Inflammatory macrophage treated with lipopolysaccharide for 4 hours (primary cell): ENCODE measurements at places on chromosomes 1 and 21.

DNA sequence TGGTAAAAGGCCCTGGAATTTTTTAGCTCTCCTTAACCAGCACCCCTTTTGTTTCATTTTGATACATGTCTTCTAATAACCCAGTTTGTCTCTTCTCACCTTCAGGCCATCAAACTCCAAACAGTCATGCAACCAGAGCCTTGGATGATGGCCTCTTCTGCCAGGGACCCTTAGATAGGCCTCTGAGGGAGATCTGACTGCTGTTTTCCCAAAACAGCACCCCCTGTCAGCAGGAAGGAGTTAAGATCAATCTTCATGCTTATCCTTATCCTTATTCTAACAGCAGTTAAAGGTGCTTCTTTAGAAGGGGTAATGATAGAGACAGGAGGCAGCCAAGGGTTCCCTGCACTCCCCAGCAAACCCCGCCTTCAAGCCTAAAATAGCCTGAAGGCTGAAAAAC lies 49.5 kb upstream of the VANGL1 start:
- DNase-seq, result no peak

DNA sequence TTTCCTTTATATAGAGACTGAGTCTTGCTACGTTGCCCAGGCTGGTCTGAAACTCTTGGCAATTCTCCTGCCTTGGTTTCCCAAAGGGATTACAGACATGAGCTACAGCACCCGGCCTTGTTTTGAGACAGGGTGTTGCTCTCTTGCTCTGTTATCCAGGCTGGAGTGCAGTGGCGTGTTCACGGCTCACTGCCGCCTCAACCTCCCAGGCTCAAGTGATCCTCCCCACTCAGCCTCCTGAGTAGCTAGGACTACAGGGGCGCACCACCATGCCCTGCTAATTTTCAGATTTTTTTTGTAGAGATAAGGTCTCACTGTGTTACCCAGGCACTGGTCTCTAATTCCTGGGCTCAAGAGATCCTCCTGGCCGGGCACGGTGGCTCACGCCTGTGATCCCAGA lies 14.8 kb downstream of the LCK start:
- DNase-seq, result no peak

GRCh38 chr1:166176416-166176815 lies 9.6 kb upstream of the FAM78B start:
- DNase-seq, result no peak

DNA sequence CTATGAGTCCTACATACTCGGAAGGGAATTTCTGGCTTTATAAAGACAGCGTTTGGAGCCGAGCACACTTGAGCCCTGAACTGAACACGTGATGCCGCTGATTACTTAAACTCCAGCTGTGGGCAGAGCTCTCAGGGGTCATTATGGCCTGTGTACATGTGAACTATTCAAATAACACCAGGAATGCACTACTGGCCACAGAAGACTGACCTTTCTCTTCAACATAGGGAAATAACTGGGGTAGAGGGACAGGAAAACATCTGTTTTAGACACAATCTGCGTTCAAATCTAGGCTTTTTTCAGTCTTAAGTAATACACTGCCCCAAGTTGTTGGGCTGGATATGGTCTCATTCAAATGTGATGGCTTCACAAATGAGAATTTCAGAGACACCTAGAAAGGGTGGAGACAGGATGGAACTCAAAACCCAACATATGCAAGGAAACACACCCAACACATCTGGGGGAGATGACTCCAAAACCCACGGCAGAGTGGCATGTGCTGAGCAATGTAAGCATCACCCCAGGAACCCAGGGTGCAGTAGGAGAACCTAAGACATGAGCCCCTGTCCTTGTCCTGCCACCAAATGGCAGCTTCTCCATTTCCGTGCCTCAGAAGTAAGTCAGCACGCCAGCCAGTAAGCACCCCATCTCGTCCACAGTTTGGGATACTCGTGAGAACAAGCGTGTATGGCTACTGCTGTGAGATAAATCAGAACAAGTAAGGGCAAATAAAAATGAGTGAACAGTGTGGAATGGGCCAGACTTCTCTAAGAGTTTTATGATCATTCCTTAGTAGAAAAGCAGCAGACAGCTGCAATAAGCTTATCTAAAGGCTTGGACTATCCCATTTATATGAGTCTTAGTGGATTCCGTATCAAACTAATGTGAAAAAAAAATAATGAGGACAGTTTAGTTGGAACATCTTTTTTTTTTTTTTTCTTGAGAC lies 24.9 kb downstream of the NID1 start:
- DNase-seq, result no peak

DNA sequence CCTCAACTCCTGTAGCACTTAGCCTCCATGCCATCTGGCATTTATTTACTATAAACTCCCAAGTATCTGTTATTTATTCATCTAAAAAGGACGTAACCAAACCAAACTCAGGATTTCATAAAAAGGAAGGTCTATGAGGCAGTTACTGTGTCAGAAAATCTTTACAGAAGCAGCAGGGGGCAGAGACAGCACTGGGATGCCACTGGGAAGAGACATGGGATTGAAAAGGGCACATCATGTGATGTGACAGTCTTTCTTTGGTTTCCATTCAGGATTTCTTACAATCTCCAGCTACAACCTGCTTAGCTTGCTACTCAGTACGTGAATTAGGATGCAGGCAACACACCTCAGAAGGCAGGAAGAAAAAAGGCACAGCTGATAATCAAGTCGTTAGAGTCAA lies 31.2 kb downstream of the SPRTN start:
- no peak for DNase-seq

- no peak for DNase-seq
Observed at GRCh38 chr1:72567521-72567920, 285.2 kb upstream of the NEGR1 start.

DNA sequence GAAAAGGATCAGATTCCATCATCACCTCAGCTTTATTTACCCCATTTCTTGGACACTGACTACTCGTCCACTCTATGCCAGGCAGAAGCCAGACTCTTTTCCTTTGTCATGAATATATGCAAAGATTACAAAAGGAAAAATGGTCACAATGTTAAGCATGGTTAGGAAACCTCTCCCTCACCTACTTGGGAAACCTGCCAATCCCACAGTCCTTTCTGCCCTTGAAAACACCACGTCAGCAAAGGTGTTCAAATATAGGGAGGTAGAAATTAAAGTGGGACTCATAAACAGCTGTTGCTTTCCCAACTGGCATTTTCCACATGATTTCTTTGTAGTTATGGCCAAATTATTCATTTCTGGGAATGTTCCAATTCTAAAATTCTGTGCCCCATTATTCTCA lies 16.2 kb upstream of the ATP13A2 start:
- no peak for DNase-seq

DNA sequence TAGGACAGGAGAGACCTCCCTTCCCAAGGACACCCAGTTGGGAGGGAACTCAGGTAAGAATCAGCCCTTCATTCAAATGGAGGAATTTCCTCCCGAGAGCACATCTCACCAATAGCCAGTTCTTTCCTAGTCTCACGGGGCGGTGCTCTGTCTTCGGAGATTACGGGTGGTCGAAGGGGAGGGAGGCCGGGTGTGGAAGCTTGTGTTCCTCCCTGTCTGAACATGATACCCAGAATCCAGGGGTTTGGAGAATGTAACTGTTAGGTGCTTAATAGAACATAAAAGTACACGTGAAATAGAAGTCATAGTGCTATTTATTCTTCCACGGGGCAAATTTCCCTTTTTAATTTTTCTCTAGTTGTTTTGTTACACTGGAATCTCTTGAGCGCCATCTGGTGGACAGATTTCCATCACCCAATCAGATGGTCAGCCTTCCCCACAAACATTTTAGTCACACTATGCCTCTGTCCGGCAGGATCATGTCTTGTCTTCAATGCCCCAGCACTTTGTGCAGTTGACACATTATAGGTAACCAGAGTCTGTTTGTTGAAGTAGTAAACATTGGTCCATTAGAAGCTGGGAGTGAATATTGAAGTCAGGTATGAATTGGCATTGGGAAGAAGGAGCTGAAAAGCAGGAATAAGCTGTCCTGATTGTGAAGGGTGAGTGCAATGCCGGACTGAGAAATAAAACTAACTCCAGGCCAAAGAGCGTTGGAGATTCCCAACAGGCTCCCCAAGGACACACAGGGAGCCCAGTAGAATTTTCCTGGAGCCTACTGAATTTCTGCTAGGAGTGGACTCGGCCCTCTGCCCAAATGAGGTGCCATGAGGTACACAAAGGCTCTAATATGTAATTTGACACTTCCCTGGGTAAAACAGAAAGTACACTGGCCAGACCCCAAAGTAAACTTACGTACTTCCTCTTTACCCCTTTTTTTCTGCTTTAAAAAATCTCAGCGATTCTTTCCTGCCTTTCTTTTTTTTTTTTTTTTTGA lies 27.6 kb upstream of the ZNF697 start:
- peak; percentile 81 for DNase-seq

DNA sequence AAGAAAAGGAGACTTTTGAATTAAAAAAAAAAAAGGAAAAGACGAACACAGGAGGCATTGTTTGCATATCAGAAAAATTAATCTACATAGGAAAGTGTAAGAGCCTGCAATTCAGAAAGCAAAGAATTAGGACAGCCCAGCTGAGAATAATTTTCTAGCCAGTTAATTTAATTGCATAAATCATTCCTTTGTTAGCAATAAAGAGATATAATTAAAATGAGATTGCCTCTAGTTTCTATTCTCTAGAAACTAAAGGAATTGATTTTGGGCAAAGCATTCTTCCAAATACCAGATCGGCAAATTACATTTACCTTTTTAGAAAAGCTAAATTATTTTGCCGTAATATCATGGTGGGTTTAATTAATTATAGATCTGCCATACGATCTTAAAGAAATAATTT lies 46.0 kb downstream of the NUF2 start:
- DNase-seq, result no peak

GRCh38 chr1:13813398-13814012 lies 113.5 kb downstream of the PRDM2 start:
- DNase-seq, result peak; percentile 26

DNA sequence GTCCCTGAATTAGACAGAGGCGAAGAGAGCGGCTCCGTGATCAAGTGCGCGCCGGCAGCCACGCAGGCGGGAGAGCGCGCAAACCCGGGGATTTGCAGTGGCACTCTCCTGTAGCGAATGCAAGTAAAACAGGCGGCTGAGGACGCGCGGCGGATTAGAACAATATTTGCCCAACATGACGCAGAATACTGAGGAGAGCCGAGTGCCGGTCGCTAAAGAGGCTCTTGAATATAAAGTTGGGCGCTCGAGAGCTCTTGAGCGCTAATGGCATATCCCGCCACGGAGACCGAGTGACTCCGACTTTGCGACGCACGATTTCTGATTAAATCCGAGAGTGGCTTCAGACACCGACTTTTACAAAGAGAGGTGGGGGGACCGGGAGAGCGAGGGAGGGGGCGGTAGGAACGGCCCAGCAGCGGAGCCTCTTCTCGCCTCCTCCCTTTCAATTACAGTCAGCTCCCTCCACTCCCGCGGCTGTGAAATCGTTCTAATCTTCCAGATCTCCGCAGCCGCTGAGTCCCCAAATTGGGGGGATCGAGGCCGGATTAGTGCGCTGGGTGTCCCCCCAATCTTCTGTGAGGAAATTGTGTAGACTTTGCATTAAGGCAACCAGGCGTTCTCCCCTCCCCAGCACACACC lies 2.3 kb downstream of the PAX7 start:
- DNase-seq, result no peak

GRCh38 chr1:27562534-27563340 lies 41.2 kb downstream of the AHDC1 start:
- no peak for DNase-seq

DNA sequence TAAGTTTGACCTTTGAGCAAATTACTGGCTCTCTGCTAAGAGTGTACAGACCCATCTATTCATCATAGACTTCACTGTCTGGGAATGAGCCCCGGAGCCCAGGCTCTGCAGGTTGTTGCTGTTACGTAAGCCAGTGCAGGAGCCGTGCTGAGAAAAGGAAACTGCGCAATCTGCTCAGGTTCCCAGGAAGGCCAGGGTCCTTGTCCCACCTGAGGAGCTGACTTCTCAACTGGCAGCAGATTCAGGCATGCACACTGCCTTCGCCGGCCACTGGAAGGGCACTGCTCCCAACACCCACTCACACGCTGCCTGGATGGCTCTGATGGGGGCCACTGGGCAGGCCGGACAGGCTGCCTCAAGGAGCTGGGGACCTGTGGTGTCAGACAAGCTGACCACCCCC lies 19.5 kb downstream of the RCAN1 start:
- no peak for DNase-seq

- peak; percentile 28 for DNase-seq
Observed at GRCh38 chr21:17466166-17466565, 46.7 kb upstream of the CXADR start.

DNA sequence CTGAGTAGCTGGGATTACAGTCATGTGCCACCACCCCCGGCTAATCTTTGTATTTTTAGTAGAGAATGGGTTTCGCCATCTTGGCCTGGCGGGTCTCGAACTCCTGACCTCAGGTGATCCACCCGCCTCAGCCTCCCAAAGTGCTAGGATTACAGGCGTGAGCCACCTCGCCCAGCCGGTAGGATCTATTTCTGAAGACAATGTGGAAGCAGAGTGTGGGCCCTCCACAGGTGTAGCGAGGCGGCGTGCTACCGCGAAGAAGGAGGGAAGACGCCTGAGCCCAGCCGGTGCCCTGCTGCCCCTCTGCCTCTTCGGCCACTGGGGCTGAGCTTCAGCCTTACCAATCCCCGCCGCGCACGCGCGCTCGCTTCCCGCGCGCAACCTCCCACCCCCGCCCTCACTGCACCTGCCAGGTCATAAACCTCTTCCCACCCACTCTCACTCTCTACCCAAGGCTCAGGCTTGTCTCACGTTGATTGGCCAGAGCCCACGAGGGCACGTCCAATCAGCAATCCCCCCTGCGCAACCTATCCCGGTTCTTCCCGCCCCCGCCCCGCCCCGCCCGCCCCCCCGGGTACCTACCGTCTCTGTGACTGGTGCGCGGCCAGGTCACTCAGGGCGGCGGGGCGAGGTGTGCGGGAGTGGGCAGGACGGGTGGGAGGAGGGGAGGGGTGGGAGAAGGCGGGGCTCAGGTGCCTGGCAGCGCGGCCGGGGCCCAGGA lies 409 bp upstream of the HOOK1 start:
- no peak for DNase-seq

DNA sequence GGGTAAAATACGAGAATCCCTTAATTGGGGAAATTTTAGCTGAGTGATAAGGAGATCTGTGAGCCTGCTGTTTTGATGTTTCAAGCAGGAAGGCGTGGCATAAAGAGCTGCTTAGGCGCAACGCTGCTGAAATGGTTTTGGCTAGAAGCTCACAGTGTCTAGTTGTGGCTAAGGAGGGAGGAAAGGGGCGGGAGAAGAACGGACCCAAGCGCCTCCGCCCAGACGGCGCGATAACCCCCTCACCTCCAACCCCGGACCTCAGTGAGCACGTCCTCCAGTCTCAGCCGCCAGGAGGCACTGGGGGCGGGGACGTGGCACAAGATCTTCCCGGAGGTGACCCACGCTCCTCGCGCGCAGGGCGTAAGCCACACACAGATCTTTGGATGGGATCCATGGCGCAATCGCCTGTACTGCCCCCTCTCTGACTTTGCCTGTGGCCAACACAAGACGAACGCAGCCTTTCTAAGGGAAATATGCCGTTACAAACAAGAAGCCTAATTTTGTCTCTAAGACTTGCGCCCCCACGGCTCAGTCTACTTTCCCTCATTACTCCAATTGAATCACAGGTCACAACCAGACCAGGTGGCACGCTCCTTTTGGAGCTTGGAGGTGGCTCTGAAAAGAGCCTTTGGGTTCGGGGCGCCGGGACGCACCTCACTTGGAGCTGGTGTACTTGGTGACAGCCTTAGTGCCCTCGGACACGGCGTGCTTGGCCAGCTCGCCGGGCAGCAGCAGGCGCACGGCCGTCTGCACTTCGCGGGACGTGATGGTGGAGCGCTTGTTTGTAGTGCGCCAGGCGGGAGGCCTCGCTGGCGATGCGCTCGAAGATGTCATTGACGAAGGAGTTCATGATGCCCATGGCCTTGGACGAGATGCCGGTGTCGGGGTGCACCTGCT lies 23.4 kb upstream of the RNF187 start:
- DNase-seq, result peak; percentile 25
